ENCODE measurements at places on chromosomes 3 and 15. TPM values are rescaled to one million over a fixed set of nuclear protein-coding genes. Genes with fewer than 3 reads are reported as not detected.

DNA sequence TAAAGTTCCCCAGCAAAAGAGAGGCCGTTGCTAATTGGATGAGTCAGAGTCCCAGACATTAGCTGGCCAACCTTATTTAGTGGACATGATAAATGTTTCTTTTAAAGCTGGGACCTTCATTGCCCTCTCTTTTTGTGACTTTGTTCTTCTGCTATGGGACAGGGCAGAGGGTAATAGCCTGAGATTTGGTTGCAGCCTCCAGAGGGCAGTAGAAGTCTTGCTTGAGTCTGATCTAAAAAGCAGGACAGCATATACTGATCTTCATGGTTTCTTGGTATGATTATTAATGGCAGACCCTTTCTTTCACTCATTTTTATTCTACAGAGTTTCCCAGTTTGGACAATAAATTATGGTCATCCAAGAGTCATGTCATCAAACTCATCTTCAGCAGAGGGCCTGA is 25.1 kb upstream of the ZKSCAN7 start:
- DNase-seq: peak; percentile 7

Gene COLQ
- total RNA-seq: 1.8 TPM

Gene GOLGA8N
- 5.7 TPM for total RNA-seq

DNA sequence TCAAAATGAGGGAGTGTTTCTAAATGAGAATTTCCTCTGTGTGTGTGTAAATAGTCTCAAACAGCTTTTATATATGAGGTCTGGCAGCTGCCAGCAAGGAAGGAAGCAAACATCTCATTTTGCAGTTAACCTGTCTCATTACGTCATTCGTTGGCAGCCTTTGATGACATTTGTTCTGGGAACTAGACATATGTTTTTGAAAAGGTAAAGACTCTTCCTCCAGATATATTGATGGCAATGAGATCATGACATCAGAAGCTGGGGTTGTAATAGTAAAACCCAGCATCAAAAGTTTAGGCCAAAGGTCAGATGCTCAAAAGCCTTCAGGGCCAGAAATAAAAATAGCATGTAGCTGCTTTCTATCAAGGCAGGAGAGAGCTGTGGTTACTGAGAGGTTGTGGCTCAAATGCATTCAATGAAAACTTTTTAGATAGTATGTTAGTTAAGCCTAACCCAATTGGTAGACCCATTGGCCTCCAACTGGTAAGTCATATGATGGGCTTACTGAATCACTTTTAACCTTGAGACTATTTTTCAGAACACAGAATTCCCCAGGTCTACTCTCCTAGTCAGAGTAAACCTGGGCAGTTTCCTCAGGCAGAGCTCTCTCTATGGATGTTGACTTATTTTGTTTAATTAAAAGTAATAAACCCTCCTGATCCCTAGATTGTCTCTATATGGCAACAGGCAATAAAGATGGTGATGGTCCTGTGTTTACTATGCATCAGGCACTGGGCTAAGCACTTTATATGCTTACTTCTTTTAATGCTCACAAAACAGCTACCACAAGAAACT is 386.5 kb upstream of the CFAP20DC start:
- no peak for DNase-seq

- DNase-seq: no peak
These were observed 111.3 kb upstream of the ARRDC4 start for GRCh38 chr15:97849183-97849582.

DNA sequence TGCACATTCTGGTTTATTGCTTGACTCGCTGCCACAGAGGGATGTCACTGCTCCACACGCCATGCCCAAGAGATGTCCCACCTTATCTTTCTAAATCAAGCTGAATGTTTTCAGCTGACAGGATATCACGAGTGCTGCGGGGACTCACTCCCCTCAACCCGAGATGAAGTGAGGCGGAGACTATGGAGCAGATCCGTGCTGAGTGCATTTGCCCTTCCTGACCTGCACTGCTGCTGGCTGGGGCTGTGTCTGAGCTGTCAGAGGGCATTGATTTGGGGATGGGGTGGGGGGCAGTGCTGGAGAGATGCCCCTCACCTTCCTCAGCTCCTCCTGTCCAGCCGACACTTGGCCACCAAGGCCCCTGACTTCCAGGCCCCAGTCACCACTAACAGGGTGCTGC is 40.5 kb upstream of the CSPG4 start:
- no peak for DNase-seq
